Femur (tissue), 1 donor: ENCODE measurements at places on chromosomes 16 and 17.
A peak's percentile ranks its signal among the peaks of the same experiment; 100 is the strongest.

DNA sequence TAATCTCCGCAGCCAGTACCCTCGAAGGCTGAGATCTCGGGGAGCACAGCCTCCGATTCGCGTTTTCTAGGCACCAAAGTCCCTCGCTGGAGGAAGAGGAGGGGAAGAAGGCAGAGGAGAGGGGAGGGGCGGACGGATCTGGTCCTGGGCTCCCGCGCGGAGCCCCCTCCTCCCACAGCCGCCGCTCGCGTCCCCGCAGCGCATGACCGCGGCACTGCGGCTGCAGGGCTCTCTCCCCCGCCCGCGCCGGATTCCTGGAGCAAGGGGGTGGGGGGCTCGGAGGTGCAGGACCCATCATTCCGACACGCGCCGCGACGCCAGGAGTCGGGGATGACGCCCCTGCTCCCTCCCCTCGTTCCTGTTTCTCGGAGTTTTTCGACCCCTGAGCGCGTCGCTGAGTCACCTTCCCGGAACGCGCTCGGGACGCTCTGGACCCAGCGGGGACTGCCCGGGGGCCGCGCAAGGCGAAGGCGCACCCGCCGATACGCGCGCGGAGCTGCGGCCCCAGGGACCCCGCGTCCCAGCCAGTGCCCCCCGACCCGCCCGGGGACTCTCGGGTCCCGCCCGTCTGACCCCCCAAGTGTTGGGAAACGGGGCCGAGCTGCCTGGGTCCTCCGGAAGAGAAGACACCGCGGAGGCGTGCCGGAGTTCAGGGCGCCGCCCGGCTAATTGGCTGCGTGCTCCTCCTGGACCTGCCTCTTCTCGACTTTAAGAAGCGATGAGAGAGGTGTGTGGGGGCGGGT lies 1.4 kb upstream of the SPHK1 start:
- peak; percentile 65 for DNase-seq

GRCh38 chr16:77967054-77967904 lies 55.1 kb upstream of the CLEC3A start:
- no peak for DNase-seq

GRCh38 chr17:32269377-32269776 lies 3.7 kb downstream of the RHBDL3 start:
- no peak for DNase-seq

DNA sequence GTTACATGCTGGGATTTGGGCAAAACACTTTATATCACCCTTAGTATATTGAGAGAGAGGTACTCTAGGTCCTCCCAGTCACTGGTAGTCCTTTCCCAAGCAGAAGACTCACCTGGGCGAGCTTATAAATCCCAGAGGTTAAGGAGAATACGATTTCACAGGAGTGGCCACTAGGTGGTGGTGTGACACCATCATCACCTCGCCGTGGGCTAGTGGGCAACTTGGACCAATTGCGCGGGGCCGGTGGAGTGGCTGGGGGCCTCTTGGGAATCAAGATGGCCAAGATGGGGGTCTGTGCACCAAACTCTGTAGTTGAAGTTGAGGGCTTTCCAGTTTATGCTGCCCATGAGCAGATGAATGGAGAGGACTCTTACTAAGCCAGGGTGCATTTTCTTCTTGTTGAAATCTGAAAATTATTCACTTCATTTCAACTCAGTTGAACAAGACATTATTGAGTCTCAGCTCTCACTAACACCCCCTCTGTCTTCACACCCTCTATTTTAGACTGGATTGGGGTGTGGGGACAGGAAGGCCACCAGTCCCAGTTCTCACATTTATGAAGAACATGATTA lies 38.2 kb upstream of the PIRT start:
- peak; percentile 45 for DNase-seq

GRCh38 chr16:56013962-56014552 lies 138.9 kb upstream of the CES5A start:
- peak; percentile 65 for DNase-seq

DNA sequence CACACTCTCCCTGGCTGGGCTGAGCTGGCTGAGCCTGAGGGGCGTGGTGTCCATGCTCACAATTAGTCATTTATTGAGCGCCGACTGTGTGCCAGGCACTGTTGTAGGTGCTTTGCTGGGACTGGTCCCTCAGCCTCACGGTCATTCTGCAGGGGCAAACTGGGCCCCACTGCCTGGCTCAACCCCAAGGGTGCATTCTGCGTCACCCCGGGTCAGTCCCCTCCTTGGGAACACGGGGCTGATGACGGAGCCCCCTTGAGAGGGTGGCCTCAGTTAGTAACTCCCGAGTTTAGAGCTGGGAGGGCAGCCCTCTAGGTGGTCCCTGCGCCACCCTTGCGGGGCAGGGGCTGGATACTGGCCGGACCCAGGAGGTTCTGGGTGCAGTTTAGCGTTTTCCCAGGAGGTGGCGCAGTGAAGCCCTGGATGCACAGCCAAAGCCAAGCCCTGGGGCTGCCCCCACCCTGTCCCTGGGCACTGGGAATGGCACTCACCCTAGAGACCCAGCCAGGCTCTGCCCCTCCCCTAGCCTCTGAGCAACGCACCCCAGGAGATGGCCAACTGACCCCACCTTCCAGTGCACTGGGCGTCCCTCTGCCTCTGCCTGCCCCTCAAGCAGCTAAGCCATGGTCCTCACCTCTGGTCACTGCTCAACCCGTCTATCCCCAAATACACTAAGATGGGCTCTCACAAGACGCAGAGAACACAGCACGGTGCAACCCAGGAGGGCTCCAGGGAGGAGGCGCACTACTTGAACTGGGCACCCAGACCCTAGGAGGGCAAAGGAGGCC lies 243.2 kb upstream of the GSE1 start:
- DNase-seq, result no peak

DNA sequence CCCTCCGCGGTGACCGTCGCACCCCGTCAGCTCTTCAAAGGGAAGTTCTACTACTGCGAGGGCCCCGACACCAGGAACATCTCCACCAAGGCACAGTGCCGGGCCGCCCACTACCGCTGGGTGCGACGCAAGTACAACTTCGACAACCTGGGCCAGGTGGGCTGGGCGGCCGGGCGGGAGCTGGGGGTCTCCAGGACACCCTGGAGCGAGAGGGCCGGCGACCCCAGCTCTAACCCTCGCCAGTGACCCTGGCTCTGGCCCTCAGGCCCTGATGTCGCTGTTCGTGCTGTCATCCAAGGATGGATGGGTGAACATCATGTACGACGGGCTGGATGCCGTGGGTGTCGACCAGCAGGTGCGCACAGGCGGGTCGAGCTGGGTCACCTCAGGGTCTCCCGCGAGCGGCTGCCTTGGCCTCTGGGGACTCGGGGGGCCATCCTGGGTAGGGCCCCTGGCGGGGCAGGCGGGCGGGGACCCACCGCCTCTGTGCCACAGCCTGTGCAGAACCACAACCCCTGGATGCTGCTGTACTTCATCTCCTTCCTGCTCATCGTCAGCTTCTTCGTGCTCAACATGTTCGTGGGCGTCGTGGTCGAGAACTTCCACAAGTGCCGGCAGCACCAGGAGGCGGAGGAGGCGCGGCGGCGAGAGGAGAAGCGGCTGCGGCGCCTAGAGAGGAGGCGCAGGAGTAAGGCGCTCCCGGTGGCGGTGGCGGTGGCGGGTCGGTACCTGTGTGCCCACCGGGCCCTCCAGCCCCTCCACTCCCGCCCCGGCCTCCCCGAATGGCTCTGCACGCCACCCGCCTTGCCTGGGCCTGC lies 13.4 kb downstream of the TPSG1 start:
- no peak for DNase-seq

GRCh38 chr17:20281860-20282259 lies 185.5 kb downstream of the LGALS9B start:
- peak; percentile 46 for DNase-seq
